ENCODE measurements at places on chromosomes 12 and 14.
A peak's percentile ranks its signal among the peaks of the same experiment; 100 is the strongest.

- DNase-seq: no peak
These were observed 10.1 kb upstream of the BTG1 start for GRCh38 chr12:92155733-92156132.

DNA sequence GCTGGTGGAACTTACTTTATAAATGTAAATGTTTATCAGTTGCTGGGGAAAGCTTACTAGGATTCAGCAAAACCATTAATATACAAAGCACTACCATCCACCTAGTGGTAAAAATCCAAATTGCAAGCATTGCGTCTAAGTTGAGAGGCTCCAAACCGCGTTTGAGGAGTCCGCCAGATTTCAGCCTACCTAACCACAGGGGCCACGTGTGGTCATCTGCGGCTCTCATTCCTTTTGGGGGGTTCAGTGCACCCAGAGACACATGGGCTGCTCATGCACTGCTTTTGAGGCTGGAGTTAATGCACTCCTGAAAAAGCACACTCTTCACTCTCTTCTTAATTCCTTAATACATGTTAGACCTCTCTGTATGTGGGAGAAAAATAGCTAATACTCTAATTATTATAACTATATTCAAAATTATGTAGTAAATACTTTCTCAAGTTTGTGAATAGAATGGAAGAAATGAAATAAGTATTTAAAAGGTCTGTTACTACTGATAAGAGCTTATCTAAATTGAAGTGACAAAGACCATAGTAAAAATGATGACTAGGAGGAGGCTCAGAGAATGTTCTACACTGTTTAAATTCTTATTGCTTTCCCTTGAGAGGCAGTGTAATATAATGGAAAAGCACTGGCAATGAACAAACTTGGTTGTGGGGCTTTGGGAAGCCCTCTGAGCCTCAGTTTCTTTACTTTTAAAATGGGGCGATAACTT lies 41.4 kb upstream of the MANSC4 start:
- DNase-seq: no peak

DNA sequence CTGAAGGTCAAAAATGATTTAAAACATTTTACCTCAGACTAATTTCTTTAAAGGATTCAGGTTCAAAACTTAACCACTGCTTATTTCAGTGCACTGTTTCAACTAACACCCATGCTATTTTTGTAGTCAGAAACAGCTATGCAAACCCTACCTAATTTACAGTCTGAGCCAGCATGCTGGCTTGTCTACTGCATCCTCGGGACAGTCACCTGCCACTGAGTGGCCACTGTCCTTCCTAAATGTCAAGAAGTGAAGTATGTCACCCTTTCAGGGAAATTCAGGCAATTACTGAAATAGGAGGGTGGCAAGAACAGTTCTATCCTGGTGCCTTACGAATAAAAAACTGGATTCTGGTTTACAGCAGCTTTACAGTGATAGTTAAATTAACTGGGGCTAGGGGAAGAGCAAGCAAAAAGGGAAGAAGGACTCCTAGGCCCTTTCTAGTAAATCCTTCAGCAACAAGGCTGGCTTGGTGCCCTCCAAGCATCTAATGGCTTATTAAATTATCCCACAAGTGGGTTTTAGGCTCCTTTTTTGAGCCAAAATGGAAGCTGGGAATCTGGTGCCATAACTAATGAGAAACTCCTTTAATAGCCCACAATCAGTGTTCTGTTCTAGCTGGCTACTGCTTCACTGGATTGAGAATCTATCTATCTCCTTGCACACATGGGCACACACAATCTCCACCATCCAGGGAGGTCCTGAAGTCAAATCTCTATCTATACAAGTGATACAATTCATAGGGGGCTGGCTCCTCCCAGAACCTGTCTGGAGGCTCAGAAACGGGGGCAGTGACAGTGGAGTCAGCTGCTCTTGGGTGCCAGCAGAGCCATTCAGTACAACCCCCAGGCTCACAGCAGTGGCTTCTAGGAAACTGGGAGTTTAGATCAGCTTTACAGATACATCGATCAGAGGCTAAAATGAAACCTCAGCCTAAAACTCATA lies 43.4 kb downstream of the SH2B3 start:
- no peak for DNase-seq

DNA sequence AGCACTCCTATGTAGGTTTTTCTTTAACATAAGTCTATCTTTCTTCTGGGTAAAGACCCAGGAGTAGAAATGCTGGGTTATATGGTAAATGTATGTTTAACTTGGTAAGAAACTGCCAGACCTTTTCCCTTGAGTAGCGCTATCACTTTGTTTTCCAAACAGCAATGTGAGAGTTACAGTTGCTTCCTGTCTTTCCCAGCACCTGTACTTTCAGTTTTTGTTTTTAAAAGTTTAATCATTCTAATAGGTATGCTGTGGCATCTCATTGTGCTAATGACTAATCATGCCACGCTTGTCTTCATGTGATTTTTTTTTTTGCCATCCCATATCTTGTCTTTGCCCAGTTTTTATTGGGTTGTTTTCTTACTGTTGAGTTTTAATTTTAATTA lies 28.1 kb downstream of the GIT2 start:
- DNase-seq: peak; percentile 45

- no peak for DNase-seq
These were observed 488.5 kb downstream of the LRFN5 start for GRCh38 chr14:42095155-42095554.
